ENCODE measurements at places on chromosomes 4 and X.

GRCh38 chr4:3255611-3256186, 6.7 kb downstream of the MSANTD1 start:
- DNase-seq = no peak

DNA sequence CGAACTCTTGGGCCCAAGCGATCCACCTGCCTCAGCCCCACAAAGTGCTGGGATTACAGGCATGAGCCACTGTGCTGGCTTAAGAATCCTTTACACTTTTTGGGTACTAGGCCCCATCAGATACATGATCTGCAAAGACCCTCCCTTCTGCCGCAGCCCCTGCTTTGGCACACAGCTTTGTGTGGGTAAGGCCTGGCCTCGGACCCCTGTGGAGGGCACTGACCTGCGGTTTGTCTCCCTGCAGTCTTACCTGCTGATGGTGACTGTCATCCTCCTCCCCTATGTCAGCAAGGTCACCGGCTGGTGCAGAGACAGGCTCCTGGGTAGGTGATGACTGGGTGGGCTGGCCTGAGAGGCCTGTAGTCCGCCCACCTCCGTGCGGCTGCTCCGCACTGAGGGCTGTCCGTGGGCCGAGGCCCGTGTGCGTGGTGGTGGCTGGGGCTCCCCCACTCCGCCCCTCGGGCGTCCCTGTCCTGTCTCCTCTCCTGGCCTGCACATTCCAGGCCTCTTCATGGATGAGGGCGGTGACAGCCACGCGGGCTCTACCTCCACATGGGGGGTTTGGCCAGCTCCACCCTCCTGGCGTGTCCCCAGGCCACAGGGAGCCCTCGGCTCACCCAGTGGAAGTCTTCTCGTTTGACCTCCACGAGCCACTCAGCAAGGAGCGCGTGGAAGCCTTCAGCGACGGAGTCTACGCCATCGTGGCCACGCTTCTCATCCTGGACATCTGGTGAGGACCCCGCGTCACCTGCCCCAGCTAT, 18.0 kb downstream of the DGKQ start:
- no peak for DNase-seq

DNA sequence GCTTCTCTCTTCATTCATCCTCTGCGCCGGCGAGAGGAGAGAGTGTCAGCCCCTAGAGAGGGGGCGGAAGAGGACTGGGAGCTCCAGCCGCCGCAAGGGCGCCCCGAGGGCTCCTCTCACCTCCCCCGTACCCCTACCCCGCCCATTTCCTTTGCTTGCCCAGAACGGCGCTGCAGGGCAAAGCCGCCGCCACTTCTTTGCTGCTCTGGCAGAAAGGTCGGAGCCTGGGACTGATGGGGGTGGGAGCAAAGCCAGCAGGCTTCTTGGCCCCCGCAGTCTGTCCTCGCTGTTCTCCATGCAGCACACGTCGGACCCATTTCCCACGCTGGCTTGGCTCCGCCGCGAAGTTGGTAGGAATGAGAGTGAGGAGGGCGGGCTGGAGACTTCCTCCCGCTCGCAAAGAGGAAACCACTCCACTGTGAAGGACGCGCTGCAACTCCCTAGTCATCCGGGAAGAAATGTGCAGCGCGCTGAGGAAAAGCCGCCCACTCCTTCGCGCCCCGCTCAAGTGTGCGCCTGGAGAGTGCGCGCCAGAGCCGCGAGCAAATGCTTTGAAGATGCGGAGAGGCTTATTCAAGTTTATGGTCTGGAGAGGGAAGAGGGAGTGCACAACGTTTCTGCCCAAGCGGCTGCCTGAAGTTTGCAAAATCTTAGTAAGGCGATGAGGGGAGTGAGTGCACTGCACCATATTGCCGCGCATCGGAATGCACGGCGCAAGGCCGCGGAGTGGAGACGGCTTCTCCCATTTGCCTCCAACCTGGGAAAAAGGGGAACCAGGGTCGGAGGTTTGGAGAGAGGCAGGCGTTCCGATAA, 2.8 kb upstream of the PCDH7 start:
- DNase-seq = peak; percentile 42

- no peak for DNase-seq
Observed at GRCh38 chrX:138710866-138711341, 613 bp downstream of the FGF13 start.

GRCh38 chrX:49809891-49810632, 19.0 kb upstream of the PAGE4 start:
- DNase-seq = no peak

DNA sequence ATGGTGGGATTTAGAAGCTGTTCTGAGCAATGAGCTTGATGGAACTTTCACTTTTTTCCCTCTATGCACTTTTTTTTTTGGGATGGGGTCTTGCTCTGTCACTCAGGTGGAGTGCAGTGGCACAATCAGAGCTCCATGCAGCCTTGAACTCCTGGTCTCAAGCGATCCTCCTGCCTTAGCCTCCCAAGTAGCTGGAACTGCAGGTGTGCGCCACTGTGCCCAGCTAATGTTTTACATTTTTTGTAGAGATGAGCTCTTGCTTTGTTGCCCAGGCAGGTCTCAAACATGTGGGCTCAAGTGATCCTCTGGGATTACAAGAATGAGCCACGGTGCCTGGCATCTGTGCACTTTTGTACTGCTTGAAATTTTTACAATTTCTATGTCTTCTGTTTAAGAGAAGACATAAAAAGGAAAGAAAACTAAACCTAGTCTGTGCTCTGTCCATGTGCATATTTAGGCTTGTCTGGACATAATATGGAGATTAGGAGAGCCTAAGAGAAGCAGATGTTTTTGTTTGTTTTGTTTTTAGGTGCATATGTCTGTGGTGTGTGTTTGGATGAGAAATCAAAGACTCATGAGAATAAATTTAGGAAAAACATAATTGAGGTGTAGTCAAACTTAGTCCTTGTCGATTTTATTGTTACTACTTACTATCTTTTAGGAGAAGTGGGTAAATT, 16.5 kb downstream of the PDLIM5 start:
- no peak for DNase-seq

DNA sequence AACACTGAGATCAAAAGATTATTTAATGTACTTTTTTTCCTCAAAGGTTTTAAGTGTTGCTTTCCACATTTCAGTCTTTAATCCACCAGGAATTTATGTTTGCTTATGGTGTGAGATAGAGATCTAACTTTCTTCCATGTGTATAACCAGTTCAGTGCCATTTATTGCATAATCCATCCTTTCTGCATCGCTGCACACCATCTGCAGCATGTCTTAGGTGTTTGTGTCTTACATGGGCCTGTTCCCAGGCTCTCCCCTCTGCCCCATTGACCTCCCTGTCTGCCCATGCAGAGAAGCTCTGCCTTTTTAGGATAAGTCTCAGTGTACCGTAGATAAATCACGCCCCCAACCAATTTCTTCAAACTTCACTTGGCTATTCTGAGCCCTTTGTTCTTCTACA, 30.3 kb downstream of the NSDHL start:
- no peak for DNase-seq

DNA sequence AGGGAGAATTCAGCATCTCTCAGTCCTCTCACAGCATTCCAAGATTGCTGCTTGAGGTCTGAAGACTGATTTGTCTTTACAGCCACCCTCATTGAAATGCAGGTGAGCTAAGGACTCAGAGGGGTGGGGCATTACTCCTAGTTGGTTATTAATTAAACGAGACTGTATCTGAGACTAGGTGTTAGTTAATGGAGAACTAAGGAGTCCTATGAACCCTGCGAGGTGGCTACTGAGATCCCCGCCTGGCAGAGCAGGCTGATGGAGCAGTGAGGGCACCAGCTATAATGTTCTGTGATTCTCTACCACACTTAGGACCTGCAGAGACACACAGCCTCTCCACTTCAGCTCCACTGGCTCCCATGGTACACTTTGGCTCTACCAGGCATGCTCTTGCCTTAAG, 215.3 kb downstream of the MID1IP1 start:
- no peak for DNase-seq

DNA sequence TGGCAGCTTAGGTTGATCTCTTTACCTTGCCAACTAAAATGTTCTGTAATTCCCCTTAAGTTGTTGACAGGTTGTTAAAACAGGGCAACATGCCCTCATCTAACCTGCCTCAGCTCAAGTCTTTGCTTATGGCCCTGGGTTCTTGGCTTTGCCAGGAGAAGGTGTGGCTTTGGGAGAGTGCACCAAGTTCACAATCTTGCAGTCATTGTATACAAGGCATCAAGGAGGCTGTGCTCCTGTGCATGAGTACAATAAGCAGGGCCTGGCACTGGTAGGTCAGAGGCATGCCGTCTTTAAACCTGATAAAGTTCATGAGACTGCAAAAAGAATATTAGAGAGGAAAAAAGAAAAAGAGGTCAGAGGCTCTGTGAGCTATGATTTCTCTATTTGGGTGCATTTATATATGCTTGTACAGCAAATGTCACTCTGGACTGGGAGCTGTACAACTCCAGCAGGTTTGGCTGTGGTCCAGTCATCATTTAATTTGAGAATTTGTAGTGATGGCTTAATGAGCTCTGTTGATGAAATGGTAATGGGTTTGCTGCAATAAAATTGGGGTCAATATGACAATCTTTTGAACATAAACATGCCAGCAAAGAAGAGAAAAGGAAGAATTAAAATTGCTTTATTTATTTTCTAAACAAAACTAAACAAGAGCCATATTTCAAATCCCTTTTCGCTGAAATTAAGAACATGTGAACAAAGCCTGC, 30.3 kb downstream of the AREG start:
- DNase-seq = no peak

GRCh38 chr4:11632025-11632424, 203.3 kb upstream of the HS3ST1 start:
- DNase-seq = no peak

- DNase-seq = no peak
Observed at GRCh38 chr4:152063621-152064240, 302.9 kb upstream of the GATB start.

DNA sequence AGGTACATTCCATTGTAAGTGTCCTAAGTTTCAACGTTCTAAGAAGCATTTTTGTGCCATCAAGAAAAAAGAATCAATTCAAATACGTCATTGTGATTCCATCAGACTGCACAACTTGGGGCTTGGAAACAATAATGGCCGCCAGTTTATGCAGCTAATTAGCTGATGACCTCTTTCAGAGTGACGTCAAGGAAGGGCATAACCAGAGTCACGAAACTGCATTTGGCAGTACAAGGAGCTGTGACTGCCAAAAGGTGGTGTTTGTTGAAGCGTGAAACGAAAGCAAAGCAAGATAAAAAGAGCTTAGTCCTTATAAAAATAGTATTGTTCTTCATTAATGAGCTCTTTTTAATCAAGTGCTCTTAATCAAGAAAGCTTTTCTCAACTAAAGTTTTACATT, 81.1 kb upstream of the SH3RF1 start:
- no peak for DNase-seq

DNA sequence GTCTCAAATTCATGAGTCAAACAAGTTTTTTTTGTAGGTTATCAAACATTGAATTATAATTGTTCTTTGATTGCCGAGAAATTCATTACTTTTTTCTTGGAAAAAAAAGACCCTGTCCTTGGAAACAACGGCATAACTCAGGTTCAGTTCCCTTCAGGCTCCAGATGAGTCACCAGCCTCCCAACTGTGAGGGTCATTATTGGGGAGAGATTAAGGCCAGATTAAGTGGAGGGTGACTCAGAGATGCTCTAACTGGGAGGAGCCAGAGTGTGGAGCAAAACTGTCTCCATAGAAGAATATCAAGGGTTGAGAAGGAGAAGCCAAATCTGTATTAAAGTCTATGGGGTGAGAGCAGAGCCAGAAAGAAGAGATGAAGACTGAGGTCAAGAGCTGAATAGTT, 9.6 kb downstream of the ADGRG4 start:
- DNase-seq = no peak

GRCh38 chr4:97185233-97185632, 958.0 kb downstream of the STPG2 start:
- DNase-seq = no peak

- DNase-seq = no peak
Observed at GRCh38 chrX:120604361-120604782, 471 bp downstream of the MCTS1 start.

- no peak for DNase-seq
Observed at GRCh38 chr4:122783301-122784215, 43.1 kb upstream of the FGF2 start.

- no peak for DNase-seq
Observed at GRCh38 chr4:184324939-184325477, 107.3 kb upstream of the ENPP6 start.

- no peak for DNase-seq
Observed at GRCh38 chr4:184053434-184053833, 148.3 kb downstream of the STOX2 start.
